Vagina (tissue), 2 donors: ENCODE measurements at places on chromosomes 1 and 21.

GRCh38 chr1:245770156-245770555 is 615.4 kb downstream of the KIF26B start:
- DNase-seq: no peak

- no peak for DNase-seq
Observed at GRCh38 chr1:121471523-121471922, 286.7 kb downstream of the SRGAP2C start.

GRCh38 chr1:3003941-3004270 is 17.4 kb upstream of the ACTRT2 start:
- DNase-seq: no peak

DNA sequence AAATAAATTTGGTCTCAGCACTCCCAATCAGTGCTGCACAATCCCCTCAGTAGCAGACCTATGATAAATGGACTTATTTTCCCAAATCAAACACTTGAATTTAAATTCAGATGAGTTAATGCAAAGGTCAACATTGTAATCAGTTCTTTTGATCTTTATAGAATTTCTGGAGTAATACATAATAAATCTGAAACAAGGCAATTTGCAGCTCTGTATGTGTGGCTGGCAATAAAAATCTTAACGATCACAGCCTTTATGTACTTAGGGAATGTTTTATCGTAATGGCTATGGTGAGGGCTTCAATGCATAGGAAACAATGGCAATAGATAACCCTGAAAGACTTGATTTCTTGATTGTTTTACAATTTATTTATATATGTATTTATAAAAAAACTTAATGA is 91.4 kb downstream of the GPATCH2 start:
- DNase-seq: no peak

DNA sequence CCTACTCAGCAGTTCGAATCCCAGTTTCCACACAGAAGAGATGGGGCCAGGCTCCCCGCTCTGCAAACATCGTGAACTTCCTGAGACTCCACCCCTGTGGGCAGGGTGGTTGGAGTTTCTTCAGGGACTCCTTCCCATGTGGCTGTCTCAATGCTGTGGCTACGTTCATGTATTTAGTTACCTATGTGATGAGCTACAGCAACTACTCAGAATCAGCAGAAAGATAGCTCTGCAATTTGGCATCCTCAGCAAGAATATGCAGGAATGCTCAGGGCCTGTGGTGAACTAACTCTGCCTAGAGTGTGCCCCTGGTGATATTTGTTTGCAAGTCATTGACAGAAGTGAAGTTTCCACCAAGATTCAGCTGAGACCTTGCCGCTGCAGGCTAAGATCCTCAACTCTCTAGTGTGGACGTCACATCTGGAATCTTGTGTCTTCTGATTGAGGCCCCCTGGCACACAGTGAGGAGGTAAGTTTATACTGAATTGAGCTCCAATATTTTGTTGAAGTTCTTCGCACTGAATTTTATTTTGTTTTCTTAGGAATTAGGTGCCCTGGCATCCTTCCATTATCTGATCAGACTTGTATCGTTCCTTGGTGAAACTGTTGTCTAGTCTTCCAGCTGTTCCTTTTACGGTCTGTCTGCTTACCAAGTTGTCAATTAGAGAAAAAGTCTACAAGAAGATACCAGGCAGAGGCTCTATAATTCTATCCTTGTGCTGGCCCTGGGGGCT is 8.2 kb upstream of the GLRX2 start:
- DNase-seq: no peak

DNA sequence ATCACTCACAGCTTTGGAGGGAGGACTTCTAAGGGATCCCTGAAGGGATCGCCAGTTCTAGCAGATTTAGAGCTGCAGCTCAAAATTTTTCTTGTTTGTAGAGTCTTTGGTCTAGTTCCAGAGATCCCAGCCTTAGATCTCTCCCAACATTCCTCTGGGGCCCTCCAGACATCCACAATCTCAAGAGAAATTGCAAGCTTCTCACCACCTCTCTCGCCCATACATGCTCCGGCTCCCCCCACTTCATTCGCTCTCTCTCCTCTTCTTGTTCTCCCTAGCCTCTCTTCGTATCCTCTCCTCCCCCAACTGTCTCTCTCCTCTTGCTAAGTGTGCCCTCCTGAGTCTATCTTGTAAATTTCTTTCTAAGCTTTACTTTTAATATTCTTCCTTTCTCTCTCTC is 15.1 kb upstream of the TUT4 start:
- DNase-seq: no peak

GRCh38 chr1:187481581-187482148 is 652.9 kb downstream of the PLA2G4A start:
- DNase-seq: no peak

DNA sequence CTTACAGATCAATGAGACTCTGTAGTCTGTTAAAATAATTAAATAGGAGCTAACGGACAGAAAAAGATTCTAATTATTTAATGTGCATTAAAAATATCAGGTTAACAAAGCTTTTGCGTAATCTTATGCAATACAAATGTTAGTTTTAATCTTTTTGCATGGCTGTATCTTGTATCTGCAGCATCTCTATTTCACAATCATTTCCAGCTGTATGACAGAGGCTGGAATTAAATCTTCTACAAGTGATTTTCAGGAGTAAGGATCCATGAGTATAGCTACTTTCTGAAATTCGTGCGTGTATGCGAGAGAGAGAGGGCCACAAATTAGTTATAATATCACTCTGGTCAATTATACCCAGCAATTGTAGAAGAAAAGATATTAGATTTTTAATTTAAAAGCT is 1446.8 kb downstream of the NCAM2 start:
- DNase-seq: no peak

DNA sequence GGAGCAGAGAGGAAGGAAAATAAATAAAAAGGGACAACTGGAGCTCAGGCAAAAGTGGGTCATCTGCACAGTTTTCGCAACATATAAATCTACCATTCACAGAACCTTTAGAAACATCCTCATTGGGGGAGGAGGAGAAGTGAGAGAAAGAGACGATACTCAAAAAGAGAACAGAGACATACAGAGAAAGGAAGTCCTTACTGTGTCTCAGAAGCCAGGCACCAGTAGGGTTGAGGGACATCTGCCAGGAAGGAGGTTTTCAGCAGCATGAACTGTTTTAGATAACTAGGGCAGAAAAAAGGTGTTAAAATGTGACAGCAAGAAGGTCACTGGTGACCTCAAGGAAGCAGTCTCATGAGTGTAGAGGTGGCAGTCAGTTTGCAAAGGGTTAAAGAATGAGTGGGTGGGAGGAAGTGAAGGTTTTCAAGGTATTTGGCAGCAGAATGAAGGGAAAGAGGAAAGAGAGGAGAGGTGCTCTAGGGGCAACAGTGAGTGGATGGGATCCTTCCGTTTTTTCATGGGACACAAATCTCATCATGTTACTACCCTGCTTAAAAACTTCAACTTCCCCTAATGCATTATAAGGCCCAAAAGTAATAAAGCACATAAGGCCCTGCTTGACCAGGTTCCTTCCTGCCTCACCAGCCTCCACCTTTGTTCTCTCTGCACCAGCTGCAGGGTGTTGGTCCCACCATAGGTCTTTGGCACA is 9.5 kb downstream of the JAK1 start:
- DNase-seq: no peak

DNA sequence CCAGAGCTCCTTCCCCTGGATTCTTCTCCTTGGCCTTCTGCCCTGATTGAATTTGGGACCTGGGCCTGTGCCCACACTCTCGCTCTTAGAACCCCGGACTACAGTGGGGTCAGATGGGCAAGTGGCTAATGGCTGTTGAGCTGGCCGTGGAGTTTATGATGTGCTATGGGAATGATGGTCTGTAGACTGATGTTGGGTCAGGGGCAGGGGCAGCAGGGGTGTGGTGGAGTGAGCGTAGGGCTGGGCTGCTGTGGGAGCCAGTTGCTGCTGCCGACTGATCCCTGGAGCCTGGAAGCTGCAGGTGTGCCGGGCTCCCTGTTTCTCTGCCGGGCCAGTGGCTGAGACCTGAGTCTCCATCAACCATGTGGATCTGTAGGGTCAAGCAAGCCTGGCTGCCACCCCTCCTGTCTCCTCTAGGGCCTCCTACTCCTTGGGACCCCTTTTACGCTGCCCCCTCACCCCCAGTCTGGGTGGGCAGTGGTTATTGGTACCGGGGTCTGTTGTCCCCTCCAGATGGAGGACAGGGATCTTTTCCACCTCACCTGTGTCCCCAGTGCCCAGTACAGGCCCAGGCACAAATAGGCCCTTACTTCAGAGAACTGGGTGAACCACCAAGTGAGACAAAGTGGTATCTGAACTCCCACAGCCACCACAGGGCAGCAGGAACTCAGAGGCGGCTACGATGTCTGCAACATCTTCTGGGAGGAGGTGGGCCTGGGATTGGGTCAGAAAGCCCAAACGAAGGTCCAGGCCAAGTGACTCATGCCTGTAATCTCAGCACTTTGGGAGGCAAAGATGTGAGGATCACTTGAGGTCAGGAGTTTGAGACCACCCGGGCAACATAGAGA is 5.1 kb downstream of the PODN start:
- no peak for DNase-seq
